ENCODE measurements at places on chromosomes 1 and 21.

- DNase-seq, result no peak
Observed at GRCh38 chr1:73736125-73736524, 461.9 kb downstream of the LRRIQ3 start.

GRCh38 chr1:43327549-43328292 lies 9.9 kb upstream of the MPL start:
- DNase-seq, result no peak

- no peak for DNase-seq
Observed at GRCh38 chr1:151479462-151479861, 20.2 kb upstream of the POGZ start.

DNA sequence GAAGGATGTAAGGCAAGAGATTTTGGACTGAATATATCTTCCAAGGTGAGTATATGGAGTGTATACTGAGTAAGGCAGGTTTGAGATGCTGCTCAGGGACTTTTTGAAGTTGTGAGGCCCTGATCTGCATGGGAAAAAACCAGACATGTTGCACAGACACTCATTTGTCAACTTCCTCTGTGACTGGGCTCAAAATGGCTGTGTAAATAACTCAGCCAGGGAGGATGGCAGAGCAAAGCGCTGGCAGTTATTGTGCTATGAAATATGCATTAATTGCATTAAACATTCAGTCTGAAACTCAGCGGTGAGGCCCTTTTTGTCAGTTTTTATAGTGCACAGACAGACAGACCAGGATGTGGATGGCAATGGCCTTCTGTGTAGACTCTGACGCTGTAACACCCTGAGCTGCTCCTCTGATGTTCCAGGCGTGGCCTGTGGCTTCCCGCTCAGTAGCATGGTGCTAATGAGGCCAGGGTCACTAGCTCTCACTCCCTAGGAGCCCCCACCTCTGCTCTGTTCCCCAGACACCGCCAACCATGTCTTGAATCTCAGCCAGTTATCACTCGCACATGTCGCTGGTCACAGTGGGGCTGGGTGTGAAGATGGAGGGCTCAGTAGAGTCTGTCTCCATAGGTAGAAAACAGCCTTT lies 307.0 kb upstream of the PROX1 start:
- no peak for DNase-seq

DNA sequence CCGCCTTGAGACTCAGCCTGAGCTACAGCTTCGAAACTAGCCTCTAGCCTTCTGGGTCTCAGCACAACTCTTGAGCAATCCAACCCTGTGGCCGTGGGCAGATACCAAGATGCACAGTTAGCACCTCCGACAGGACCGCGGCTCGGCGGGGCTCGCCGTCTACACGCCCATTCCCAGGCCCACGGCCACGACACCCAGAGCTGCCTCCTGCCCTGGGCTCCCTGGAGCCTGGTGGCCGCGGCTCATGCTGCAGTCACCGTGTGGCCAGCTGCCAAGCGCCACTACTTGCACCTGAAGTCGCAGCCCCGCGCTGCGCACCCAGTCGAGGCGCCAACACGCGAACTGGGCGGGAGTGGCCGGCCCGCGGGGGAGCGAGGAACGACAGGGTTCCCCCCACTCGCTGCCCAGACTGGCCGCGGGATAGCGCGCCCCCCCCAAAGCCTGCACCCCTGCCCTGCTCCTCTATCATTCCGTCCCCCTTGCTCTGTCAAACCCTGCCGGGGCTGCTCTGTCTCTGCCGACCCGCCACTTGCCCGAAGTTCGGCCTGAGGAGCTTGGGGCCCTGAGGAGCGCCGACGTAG lies 729 bp upstream of the CDCA8 start:
- DNase-seq, result no peak

- no peak for DNase-seq
Observed at GRCh38 chr1:185520188-185520920, 203.3 kb upstream of the IVNS1ABP start.

- no peak for DNase-seq
Observed at GRCh38 chr1:23616292-23616824, 57.1 kb upstream of the ID3 start.
